ENCODE measurements at places on chromosomes 6 and 20.

DNA sequence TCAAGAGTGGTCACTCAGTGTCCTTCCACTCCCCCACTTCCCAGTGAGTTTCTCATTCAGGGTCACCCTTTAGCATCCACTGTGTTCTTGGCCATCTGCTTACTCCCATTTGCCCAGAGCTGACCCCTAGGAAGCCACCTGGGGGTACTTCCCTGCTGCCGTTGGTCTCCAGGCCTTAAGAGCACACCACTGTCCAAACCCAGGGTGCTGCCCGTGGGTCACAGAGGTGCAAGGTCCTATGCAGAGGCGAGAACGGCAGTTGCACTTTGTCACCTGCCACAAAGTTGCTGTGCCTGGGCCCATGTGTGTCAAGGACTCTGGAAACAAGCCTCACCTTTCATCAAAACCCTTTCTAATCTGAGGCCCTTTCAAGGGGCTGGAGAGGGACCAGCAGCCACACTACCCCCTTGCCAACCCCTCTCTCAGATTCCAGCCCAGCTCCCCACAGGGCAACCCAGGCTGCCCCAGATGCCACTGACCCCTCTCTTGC lies 191.1 kb downstream of the ZMYND8 start:
- no peak for DNase-seq

DNA sequence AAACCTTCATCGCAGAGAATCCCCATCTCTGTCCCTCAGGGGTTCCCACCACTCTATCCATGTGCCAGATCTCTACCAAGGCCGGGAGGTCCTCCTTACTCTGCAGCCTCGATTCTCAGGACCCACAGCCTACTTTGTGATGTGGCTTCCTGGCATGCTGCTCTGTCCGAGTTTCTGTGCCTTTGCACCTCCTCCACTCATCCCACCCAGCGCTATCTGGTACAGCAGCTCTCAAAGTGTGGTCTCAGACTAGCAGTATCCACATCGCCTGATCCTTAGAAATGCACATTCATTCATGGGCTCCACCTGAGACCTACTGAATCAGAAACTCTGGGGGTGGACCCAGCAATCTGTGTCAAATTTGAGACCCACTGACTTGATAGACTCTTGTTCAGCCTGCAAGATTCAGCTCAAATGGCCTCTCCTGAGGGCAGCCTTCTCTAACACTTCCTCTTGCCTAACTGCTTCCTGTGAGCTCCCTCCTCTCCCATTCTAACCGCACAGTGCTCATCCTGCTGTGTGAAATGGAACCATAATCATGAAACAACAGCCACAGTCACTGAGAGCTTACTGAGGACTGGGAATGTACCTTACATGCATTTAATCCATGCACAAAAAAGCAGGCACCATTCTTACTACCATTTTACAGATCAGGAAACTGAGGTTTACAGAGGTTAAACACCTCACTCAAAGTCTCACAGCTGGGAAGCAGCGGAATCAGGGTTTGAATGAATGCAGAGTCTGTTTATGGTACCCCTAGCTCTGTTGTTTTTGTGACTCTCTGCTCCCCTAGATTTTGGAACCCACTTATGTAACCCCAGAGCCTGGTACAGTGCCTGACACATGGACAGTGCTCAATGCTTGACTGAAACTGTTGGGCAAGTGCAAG lies 69.4 kb downstream of the JPH2 start:
- no peak for DNase-seq

- DNase-seq = no peak
These were observed 2.1 kb upstream of the MTHFD1L start for GRCh38 chr6:150863213-150863928.

GRCh38 chr20:37450344-37450743 lies 70.7 kb upstream of the NNAT start:
- DNase-seq = no peak

DNA sequence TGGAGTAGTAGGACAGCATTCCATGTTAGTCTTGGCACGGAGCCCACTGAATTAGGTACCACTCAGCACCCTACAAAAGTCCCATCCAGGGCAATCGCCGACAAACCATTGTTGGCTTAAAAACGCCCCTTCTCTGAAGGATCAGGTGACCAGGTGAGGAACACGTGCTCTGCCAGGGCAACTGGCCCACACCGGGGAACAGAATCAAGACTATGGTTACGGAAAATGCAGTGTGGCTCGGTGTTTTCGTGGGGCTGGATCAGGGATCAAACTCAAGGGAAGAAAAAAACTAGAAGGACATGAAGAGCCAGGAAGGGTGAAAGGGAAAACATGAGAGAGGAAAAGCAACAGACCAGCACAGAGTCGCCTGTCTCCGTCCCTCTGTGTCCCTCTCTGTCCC lies 177.8 kb upstream of the ARID1B start:
- DNase-seq = no peak

- DNase-seq = no peak
These were observed 88.2 kb downstream of the COL12A1 start for GRCh38 chr6:75117701-75118100.

GRCh38 chr20:46946181-46946624 lies 51.6 kb downstream of the EYA2 start:
- DNase-seq = no peak

- DNase-seq = no peak
These were observed 41.9 kb upstream of the FERMT1 start for GRCh38 chr20:6164421-6165341.

DNA sequence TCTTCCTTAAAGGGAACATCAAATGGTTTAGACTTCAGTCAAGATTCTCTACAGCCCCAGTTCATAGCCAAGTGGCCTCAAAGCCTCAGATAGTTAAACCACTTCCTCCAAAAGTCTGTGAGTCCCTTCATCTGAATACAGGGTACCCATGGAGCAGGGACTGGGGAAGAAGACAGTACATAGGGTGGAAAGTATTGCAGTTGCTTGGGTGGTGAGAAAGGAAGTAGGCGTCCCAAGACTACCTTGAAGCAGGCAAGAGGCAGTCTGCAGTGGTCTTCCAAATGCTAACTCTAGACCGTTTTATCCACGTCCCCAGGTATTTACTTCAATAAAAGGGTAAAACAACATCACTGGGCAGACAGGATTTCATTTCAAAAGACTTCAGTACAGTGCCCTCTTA lies 2.0 kb downstream of the FYN start:
- peak; percentile 24 for DNase-seq

- no peak for DNase-seq
These were observed 8.8 kb downstream of the SRPK1 start for GRCh38 chr6:35911871-35912653.

- DNase-seq = no peak
These were observed 175.1 kb downstream of the PLCB4 start for GRCh38 chr20:9243986-9244385.

DNA sequence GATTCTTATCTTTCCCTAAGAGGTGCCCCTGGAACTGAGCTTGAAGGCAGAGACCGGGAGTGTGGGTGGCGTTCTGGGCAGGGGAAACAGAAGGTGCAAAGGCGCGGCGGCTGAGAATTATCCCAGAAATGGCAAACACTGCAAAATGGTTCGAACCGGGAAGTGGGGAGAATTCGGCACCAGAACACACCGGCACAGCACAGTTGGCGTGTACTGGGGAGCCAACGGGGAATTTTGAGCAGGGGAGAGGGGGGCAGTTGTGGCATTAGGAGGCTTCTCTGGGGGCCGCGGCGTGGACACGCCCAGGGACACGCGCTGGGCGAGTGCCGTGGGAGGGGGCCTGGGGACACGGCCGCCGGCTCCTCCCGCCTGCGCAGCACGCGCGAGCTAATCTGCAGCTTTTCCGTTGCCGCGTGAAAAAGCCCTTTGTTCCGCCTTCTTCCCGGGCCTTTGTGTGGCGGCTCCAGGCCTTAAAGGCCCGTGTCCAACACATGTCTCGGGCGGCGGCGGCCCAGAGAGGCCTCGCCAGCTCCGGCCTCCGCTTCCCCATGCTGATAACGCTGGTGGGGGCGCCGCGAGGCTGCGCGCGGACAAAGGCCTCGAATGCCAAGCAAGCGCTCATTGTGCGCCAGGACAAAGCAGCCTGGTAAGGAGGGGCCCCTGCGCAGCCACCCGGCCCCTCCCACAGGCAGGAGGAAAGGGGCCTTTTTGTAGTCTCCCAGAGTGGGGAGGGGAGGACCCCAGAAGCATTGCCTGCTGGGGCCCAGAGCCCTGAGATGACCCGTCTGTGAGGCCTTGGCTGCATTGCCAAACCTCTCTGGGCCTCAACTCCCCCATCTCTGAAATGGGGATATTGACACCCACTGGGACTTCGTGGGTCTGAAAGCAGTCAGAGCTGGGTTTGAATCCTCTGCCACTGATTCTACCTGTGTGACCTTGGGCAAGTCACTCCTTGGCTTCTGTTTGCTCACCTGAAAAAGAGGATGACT lies 82.8 kb downstream of the CD40 start:
- no peak for DNase-seq

- no peak for DNase-seq
These were observed 94.3 kb upstream of the NKX2-2 start for GRCh38 chr20:21607971-21608725.

- DNase-seq = no peak
These were observed 20.8 kb downstream of the SDCBP2 start for GRCh38 chr20:1308067-1308701.

- DNase-seq = no peak
These were observed 12.0 kb upstream of the LTA start for GRCh38 chr6:31559958-31560696.

- no peak for DNase-seq
These were observed 47.2 kb downstream of the NFATC2 start for GRCh38 chr20:51495291-51495690.

- DNase-seq = no peak
These were observed 3.6 kb downstream of the ARFRP1 start for GRCh38 chr20:63703976-63704748.

DNA sequence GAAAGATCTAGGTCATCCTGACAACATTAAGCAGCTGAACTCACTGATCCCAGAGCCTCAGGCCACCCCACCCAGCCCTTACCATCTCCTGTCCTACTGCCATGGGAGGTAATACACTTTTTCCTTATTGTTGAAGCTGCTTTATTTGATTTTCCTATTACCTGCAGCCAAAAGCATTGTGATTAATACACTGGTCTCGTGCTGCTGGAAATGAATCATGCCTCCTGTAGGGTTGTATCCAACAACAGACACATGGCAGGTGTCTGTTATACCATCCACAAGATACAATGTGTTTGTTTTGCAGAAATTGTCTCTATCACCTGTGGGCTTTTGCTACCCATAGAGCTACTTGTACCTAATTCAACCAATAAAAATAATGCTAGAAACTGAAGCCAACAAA lies 34.2 kb downstream of the MYLIP start:
- no peak for DNase-seq

- no peak for DNase-seq
These were observed 14.7 kb upstream of the ADTRP start for GRCh38 chr6:11793277-11793676.

DNA sequence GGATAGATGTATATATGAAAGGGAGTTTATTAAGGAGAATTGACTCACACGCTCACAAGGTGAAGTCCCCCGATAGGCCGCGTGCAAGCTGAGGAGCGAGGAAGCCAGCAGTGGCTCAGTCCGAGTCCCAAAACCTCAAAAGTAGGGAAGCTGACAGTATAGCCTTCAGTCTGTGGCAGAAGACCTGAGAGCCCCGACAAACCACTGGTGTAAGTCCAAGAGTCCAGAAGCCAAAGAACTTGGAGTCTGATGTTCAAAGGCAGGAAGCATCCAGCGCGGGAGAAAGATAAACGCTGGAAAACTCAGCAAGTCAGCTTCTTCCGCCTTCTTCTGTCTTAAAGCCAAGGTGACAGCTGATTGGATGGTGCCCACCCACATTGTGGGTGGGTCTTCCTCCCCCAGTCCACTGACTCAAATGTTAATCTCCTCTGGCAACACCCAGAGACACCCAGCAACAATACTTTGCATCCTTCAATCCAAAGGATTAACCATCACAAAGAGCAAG lies 102.6 kb upstream of the GJE1 start:
- no peak for DNase-seq

GRCh38 chr6:64280569-64280968 lies 645.0 kb downstream of the PHF3 start:
- no peak for DNase-seq

DNA sequence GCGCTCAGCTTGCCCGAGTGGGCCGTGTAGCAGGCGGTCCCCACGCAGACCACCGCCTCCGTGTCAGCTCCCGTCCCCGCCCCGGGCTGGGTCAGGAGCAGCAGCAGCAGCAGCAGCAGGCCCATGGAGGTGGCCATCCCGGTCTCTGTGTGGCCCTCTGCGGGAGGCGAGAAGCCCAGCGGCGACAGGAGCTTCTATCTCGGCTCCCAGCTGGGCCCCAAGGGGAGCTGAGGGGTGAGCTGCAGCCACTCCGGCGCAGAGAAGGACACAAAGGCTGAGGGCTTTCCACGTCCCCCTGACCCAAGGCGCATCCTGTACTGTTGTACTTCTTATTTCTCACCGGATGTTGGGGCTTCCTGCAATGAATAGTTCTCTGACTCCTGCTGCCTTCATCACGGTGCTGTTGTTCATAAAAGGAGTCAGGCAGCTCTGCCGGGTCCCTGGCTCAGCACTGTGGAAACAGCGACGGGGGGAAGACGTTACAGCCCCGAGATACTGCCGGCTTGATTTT lies at the start of gene CD93:
TSS of gene CD93 (minus strand) at position 269 of the 511 bp plus-strand sequence. CDS start at position 137, 132 bp downstream.
- DNase-seq = no peak

GRCh38 chr20:44467289-44467883 lies 8.3 kb upstream of the TTPAL start:
- DNase-seq = no peak

DNA sequence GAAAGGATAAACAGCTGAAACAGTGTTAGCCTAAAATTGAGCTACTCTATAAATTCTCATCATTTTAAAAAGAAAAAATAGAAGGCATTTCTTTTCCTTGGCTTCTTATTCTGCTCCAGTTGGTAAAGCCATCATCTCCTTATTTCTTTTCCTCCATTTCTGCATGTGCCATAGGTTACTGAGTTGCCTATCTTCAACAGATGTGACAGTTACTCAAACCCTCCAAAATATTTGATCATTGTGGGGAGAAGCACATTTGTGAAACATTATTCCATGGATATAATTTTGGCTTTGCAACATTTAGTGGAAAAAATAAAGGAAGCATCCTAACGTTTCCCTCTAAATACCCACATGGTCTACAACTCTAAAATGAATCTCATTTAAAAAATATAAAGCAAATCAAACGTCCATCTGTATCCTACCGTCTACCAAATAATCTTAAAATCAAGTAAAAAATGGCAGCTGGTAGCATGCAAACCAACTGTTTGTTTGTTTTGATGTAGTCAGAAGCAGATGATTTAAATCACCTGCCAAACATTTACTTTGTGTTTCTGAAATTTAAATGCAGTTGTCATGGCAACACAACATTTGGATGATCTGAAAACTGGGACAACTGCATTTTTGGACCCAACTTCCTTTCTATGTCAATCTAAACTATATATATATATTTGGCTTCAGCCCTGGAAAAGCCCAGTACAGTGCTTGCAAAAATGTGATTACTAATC lies 16.8 kb upstream of the SNX9 start:
- DNase-seq = no peak

GRCh38 chr20:63536997-63537524 lies at the start of gene PTK6:
Gene PTK6 (minus strand): TSS chr20:63537376. CDS start chr20:63537314, 62 bp downstream.
- no peak for DNase-seq

DNA sequence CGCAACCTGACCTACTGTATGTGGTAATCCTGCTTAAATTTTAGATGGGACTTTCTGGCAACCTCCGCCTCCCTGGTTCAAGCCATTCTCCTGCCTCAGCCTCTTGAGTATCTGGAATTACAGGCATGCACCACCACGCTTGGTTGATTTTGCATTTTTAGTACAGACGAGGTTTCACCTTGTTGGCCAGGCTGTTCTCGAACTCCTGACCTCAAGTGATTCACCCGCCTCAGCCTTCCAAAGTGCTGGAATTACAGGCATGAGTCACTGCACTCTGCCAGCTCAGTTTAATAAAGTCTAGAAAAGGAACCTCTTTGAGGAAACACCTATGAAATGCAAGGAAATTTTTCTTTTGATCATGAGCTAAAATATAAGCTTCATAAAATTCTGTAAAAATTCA lies 9.0 kb upstream of the PLCB4 start:
- DNase-seq = no peak
